ENCODE measurements at places on chromosomes 2 and 18.

DNA sequence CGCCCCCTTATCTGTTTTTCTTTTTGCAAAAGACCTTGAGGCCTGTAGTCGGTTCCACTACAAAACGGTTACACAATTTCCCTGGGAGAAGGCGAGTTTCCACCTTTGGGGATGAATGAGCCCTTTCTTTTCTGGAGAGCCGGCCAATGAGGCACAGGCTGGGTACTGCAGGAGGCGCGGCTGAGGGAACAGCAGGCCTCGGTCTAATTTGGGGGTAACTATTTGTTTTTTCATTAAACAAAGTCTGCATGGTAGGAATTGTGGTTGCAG lies 129.2 kb downstream of the MYCN start:
- no peak for DNase-seq

DNA sequence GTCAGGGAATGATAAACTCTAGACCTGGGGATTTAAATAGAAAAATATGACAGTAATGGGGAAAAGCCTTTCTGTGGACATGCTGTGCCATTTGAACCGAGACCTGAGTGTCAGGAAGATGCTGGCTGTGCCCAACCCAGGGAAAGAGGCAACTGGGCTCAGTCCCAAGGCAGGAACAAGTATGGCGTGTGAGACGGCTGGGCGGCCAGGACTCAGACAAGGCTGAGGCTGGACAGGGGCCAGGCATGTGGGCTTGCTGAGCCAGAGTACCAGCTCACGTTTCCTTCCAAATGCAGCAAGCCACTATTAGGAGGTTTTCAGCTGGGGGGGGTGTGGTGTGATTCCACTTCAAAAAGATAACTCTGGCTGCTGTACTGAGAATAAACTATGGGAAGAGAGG lies 92.4 kb downstream of the INPP5D start:
- DNase-seq = no peak

DNA sequence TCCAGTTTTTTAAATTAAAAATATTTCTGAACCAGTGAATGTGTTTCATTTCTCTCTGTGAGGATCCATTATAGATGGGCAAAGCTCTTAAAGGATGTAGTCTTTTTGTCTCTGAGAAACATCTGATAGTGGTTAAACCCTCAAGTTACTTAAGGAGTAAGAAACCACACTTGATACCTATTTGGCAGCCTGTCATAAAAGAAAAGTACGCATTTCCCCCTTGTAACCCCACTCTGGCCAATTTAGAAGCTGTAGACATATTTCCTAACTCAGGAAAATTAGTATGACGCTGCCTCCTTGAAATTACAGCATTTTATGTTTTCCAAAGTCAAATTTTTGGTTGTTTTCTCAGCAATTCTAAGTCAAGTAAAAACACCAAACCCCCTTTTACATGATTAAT lies 2.0 kb downstream of the STAT4 start:
- DNase-seq = no peak

DNA sequence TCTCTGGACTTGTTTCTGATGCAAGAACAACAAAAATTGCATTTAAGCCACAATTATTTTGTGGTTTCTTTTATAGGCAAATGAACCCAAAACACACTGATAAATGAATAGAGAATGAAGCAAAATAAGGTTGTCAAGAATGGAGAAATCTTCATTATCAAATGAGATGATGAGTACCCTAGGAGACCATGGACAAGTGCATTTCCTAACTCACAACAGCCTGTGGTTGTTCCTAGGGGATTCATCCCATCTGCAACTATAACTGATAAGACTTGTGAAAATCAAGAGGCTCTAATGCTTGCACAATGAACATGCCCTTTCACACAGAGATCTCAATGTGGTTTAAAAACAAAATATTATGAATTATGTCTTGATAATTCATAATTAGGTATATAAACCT lies 159.9 kb downstream of the PDE1A start:
- DNase-seq = no peak

- no peak for DNase-seq
These were observed 89.4 kb downstream of the ZCCHC2 start for GRCh38 chr18:62612289-62612645.

DNA sequence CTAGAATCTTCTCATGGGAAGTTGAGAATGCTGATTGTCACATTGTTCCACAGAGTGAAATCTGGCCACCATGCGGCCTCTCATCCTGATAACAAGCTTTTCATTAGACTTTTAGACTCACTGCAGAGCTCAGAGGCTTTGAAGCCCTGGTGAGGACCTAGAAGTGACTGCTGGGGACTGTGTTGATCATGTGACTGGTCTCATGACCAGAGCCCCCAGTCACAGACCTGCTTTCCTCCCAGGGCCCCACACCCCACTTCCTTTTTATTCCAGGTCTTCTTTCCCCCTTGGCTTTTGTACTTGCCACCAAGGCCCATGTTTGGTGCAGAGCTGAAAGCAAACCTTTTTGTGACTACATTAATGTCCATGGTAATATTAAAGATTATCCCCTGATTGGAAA lies 45.2 kb downstream of the PRKCE start:
- DNase-seq = no peak

GRCh38 chr2:50722776-50723175 lies 309.2 kb downstream of the NRXN1 start:
- no peak for DNase-seq

GRCh38 chr2:231781798-231782726 lies 980 bp upstream of the PDE6D start:
- DNase-seq = peak; percentile 17

All from Kasumi-1 (cell line).